ENCODE measurements at places on chromosomes 4 and X.

GRCh38 chrX:132594129-132594528 lies 105.3 kb upstream of the MBNL3 start:
- no peaks in the 10 kb centered on the region for H3K36me3 ChIP-seq
- no peak overlapping the region for H3K4me3 ChIP-seq
- no peaks in the 10 kb centered on the region for H3K4me1 ChIP-seq
- H3K27ac ChIP-seq = no peak overlapping the region

DNA sequence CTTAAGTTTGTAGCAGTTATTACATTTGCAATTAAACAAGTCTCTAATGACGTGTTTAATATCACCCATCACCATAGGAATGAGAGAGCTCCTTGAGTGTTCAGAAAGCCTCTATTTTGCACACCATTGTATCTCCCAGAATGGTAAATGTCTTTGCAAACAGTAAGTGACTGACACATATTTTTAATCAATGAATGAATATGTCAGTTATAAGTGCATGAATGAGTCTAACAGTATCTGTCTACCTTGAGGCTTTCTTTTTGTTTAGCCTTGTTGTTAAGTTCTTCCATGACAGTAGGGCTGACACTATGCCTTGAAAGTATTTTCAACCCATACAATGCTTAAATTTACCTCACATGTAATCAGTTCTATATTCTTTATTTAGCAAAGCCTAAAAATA lies 292.2 kb downstream of the STPG2 start:
- H3K27me3 ChIP-seq = no peaks in the 10 kb centered on the region
- no peak for DNase-seq
- H3K4me3 ChIP-seq = no peak overlapping the region
- no peak overlapping the region for H3K27ac ChIP-seq
- H3K4me1 ChIP-seq = no peaks in the 10 kb centered on the region

GRCh38 chrX:130841776-130842175 lies 61.2 kb downstream of the ENOX2 start:
- H3K36me3 ChIP-seq = no peaks in the 10 kb centered on the region
- H3K27me3 ChIP-seq = peaks cover 4% of the 10 kb centered on the region
- H3K4me3 ChIP-seq = no peak overlapping the region
- no peaks in the 10 kb centered on the region for H3K4me1 ChIP-seq
- no peak for DNase-seq

DNA sequence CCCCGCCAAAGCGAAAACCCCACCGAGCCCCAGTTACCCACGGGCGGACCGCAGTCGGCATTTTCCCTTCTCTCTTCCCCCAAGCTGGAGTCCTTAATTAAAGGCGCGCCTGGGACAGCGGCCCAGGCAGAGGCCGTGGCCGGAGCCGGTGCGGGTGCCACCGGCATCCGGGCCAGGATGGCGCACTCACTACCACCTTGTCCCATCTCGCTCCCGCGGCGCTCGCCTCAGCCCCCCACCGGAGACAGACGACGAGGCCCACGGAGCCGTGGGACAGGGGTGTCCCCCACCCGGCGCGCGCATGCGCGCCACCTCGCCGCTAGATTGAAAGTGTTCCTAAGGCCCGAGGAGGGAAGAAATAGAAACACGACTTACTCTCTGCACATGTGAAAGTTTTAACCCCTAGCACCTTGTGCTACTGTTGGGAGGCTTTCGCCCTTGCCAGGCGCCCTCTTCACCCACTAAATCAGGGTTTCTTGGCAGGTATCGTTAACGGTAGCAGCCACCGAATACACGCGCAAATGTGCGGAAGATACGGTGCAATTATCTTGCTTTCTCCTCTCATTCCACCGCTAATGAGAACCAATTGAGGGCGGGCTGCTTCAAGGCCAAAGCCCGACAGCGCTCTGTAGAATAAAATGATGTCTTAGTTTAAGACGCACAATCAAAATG lies 64.3 kb upstream of the CCDC160 start:
- peak overlapping the region; percentile 50 for H3K4me3 ChIP-seq
- peak; percentile 23 for DNase-seq
- H3K36me3 ChIP-seq = no peaks in the 10 kb centered on the region
- H3K27me3 ChIP-seq = peaks cover 54% of the 10 kb centered on the region

DNA sequence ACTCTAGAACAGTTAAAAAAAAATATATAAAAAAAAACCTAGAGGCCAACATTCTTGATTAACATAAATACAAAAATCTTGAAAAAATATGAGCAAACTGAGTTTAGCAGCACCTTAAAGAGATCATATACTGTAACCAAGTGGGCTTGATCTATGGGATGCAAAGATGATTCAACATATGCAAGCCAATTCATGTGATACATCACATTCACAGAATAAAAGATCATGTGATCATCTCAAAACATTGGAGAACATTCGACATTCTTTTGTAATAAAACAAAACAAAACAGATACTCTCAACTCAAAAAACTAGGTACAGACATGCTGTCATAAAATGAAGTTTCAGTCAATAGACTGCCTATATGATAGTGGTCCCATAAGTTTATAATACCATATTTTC lies 165.4 kb upstream of the NDST4 start:
- no peak for DNase-seq
- no peaks in the 10 kb centered on the region for H3K27me3 ChIP-seq
- H3K36me3 ChIP-seq = no peaks in the 10 kb centered on the region
- H3K27ac ChIP-seq = no peak overlapping the region

DNA sequence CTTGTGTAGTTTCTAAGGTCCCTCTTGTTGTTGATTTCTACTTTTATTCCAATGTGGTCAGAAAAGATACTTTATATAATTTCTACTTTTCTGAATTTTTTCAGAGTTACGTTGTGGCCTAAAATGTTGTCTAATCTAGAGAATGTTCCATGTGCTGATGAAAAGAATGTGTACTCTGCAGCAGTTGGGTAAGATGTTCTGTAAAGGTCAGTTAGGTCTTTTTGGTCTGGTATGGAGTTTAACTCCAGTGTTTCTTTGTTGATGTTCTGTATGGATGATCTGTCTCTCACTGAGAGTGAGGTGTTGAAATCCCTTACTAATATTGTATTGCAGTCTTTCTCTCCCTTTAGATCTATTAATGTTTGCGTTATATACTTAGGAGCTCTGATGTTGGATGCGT lies 37.0 kb upstream of the GPRIN3 start:
- no peak overlapping the region for H3K27ac ChIP-seq
- no peaks in the 10 kb centered on the region for H3K27me3 ChIP-seq
- peak; percentile 26 for DNase-seq
- H3K36me3 ChIP-seq = no peaks in the 10 kb centered on the region
- no peak overlapping the region for H3K4me3 ChIP-seq

DNA sequence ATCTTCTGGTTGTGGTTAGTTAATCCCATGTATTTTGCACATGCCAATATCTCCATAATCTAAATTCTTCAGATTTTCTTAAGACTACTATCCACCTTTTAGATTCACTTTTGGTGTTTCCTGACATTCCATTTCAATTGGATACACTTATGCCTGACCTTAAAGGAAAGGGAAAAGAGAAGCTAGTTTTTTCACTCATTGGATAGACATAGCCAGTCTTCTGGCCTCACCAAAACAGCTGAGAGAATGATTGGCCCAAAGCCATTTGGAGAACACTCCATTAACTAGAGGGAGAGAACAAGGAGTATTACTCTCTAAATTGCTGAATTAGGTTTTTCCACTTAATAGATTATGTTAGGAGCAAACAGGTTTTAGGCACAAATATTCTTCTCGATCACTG lies 4.0 kb downstream of the PRPS1 start:
- no peaks in the 10 kb centered on the region for H3K36me3 ChIP-seq
- H3K4me3 ChIP-seq = no peak overlapping the region
- H3K27me3 ChIP-seq = peaks cover 11% of the 10 kb centered on the region
- no peak for DNase-seq

- no peak for DNase-seq
- H3K4me1 ChIP-seq = no peaks in the 10 kb centered on the region
- H3K4me3 ChIP-seq = no peak overlapping the region
- no peaks in the 10 kb centered on the region for H3K27me3 ChIP-seq
- no peaks in the 10 kb centered on the region for H3K36me3 ChIP-seq
These were observed 383.2 kb downstream of the PACRGL start for GRCh38 chr4:21083413-21083812.

DNA sequence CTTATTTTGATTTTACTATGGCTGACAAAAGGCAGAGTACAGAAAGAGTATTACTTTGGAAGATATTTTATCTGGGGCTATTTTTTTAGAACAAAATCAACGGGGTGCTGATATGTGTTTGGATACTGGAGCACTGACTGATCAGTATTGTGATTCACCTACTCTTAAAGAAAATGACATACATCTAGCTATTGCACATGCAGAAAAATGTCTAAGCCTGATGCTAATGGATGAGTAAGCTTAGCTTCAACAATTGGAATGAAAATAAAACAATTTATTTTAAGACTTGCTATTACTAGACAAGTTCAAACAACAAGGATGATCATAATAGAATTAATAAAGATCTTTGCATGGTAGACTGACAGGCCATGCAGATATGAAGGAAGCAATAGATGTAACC lies 262.0 kb downstream of the PPP1R2C start:
- no peak overlapping the region for H3K27ac ChIP-seq
- no peak for DNase-seq
- H3K4me1 ChIP-seq = no peaks in the 10 kb centered on the region
- H3K27me3 ChIP-seq = no peaks in the 10 kb centered on the region
- no peaks in the 10 kb centered on the region for H3K36me3 ChIP-seq

- H3K4me3 ChIP-seq = no peak overlapping the region
- H3K36me3 ChIP-seq = peaks cover 77% of the 10 kb centered on the region
- no peak overlapping the region for H3K27ac ChIP-seq
- DNase-seq = no peak
These were observed 32.9 kb downstream of the NELFA start for GRCh38 chr4:1975880-1976279.

DNA sequence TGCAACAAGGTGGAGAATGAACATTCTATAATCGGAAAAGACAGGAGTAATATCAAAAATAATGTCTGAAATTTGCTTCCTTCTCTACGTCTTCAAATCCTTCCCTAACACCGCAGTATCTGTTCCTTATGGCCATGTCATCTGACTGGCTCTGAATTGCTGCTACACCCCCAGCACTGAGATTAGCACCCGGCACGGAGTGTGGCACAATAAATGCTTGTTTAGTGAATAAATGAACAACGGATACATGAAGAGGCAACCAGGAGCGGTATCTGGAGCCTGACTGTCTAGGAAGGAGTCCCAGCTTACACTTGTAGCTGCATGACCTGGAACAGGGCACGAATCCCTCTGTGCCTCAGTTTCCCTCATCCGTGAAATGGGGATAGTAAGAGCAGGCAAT lies 164.3 kb downstream of the AFAP1 start:
- H3K36me3 ChIP-seq = peaks cover 77% of the 10 kb centered on the region
- no peaks in the 10 kb centered on the region for H3K27me3 ChIP-seq
- DNase-seq = no peak
- H3K4me1 ChIP-seq = peaks cover 6% of the 10 kb centered on the region

GRCh38 chr4:152992027-152992426 lies 55.9 kb downstream of the FHDC1 start:
- DNase-seq = no peak
- H3K4me1 ChIP-seq = no peaks in the 10 kb centered on the region
- no peak overlapping the region for H3K27ac ChIP-seq
- H3K36me3 ChIP-seq = no peaks in the 10 kb centered on the region
- peaks cover 38% of the 10 kb centered on the region for H3K27me3 ChIP-seq

- no peak overlapping the region for H3K4me3 ChIP-seq
- peaks cover 2% of the 10 kb centered on the region for H3K4me1 ChIP-seq
- DNase-seq = no peak
- H3K27ac ChIP-seq = no peak overlapping the region
These were observed 23.2 kb upstream of the ANOS1 start for GRCh38 chrX:8755116-8755515.

DNA sequence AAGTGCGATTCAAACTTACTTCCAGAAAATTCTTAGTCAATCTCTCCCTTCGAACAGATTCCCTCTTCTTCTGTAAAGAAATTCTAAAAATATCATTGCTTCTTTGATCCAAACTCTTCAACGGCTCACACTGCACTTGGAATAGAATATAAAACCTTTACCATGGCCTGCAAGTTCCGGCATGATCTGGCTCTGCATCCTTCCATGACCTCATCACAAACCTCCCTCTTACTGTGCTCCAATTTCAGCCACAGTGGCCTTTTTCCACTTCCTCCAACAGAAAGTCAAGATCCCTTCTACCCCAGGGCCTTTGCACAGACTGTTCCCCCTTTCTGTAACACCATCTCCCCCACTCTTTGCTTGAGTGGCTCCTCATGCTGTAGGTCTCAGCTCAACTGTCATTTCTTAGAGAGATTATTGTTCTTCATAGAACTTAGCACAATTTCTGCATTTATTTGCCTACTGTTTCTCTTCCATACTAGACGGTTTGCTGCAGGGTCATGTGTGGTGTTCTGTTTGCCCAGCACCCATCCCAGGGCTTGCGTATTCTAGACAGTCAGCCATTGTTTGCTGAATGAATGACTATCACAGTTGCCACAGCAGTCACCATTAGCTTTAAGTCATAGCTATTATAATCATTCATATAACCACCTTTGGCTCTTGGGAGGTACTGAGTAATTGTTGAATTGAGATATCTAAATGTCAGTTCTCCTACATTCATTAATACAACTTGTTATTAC lies 1.9 kb upstream of the STOX2 start:
- no peak overlapping the region for H3K27ac ChIP-seq
- H3K36me3 ChIP-seq = no peaks in the 10 kb centered on the region
- H3K4me1 ChIP-seq = peaks cover 21% of the 10 kb centered on the region

DNA sequence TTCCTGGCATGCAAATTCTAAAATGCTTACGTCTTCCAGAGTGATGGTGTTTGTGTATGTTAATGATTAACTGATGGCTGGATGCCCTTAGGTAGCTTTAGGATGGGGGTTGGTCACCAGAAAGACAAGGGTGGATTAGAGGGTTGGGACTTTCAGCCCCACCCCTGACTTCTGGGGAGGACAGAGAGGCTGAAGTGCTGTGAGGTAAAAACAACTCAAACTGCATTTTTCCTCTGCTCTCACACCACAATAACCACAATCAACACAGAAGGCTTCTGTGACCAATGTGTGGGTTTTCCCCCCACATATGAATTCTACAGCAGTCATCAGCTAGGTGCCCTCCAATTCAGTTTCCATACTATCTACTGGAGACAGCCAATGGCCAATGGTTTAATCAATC lies 18.7 kb upstream of the DDIT4L start:
- peaks cover 3% of the 10 kb centered on the region for H3K4me1 ChIP-seq
- no peaks in the 10 kb centered on the region for H3K36me3 ChIP-seq
- no peak overlapping the region for H3K27ac ChIP-seq
- no peak overlapping the region for H3K4me3 ChIP-seq

DNA sequence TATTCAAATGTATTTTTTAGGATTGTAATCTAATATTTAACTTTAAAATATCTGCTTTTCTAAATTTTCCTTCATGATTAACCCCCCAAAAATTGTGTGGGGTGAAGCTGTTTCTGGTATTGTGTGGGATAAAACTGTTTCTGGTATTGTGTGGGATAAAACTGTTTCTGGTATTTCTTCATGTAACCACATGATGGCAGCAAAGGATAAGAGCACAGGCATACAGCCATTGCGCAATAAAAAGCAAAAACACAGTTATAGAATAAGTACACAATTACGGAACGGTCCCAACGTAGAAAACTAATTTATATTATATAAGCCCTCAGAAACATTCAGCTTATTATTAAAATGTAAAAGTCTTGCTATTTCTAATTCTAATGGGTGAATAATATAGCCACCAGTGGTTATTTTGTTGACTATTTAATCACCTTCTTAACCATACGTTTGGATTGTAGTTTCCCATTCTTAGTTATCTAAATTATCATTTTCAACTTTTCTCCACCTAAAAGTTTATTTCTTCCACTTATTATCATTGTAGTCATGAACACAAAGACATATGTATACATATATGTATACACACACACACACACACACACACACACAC lies 333.9 kb upstream of the FSTL5 start:
- H3K27me3 ChIP-seq = no peaks in the 10 kb centered on the region
- no peaks in the 10 kb centered on the region for H3K4me1 ChIP-seq
- DNase-seq = peak; percentile 57
- no peaks in the 10 kb centered on the region for H3K36me3 ChIP-seq
- no peak overlapping the region for H3K27ac ChIP-seq

Measured in mesenchymal stem cell (in vitro differentiated cells and primary cell).